Activated CD4-positive, alpha-beta T cell treated with anti-CD3 and anti-CD28 coated beads, Interleukin-2, amount 10 ng/mL, durations not matched to agents 7 days and 5 days (primary cell): ENCODE measurements at places on chromosomes 1 and 21. TPM values are rescaled to one million over a fixed set of nuclear protein-coding genes. Genes with fewer than 3 reads are reported as not detected.

DNA sequence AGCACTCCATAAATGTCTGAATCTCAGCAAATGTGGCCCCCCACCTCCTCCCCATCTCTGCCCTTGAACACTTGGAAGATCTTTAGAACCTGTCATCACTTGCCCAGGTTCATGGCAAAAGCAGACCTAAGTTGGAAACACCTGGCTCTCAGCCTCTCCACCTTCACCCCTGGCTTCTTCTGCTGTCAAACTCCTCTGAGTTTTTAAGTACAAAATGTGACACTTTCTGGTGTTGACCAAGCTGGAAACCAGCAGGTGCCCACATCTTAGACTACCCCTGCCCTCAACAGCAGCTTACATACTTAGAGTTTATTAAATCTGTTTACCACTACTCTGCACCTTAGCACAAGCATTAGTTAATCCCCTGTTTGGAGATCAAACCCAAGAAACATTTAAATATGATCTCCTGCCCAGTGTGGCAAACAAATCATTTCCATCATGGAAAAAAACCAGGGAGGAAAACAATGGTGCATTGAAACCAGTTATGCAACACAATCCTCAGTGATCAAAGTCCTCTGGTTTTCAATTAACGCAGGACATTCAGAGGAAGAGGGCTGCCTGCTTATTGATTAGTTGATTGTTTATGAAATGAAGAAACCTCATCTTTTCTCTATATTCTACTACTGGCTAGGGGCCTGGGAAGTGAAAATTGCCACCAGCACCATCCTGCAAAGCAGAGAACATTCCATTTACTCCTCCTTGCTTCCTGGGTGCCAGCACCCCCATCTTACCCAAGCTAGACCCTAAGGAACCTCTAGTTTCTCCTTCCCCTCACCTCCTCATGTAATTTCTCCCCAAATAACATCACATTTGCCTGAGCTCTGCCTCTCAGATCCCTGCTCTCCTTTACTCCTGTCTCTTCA, 139.4 kb upstream of the RAB4A start:
- peaks cover 16% of the 10 kb centered on the region for H3K36me3 ChIP-seq
- H3K4me3 ChIP-seq = no peak overlapping the region
- H3K4me1 ChIP-seq = peaks cover 55% of the 10 kb centered on the region
- H3K27me3 ChIP-seq = peaks cover 2% of the 10 kb centered on the region
- H3K27ac ChIP-seq = peak overlapping the region; percentile 69

DNA sequence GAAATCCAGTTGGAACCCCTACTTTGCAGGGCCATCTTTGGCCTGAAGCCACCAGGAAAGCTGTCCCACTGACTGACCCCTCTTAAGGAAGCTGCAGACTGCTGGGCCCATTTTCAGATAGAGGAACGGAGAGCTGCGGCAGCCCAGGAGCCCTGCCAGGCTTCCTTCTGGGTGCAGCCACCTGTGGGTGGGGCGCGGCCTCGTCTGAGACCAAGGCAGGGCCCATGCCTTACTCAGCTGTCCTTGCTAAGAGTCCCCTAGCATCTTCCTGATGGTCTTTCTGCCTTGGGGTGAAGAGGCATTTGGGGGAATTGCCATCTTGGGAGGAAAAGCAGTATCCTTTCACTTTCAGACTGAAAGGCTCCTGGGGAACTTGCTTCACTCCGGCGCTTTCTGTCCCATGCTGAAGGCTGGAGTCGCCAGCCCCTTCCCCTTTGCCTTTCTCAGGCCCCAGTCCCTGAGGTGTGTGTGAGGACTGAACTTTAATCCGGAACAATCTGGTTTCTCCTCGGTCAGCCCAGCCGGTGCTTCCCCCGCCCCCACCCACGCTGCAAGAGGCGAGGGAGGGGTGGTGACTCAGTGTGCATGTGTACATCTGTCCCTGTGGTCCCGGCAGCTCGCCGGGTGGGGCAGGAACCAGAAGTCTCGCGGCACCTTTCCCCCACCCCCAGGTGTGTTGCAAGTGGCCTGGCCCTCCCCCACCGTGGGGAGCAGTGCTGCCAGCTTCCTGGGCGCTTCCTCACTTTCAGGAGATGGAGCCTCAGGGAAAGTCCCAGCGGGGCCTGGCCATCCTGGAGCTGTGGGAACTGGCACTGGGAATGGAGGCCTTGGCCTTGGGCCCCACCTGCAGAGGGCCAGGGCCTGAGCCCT, 5.1 kb downstream of the ZC3H12A start:
- H3K36me3 ChIP-seq = peaks cover 78% of the 10 kb centered on the region
- peak overlapping the region; percentile 98 for H3K27ac ChIP-seq
- no peaks in the 10 kb centered on the region for H3K27me3 ChIP-seq
- H3K4me3 ChIP-seq = peak overlapping the region; percentile 94
- peak; percentile 87 for DNase-seq

DNA sequence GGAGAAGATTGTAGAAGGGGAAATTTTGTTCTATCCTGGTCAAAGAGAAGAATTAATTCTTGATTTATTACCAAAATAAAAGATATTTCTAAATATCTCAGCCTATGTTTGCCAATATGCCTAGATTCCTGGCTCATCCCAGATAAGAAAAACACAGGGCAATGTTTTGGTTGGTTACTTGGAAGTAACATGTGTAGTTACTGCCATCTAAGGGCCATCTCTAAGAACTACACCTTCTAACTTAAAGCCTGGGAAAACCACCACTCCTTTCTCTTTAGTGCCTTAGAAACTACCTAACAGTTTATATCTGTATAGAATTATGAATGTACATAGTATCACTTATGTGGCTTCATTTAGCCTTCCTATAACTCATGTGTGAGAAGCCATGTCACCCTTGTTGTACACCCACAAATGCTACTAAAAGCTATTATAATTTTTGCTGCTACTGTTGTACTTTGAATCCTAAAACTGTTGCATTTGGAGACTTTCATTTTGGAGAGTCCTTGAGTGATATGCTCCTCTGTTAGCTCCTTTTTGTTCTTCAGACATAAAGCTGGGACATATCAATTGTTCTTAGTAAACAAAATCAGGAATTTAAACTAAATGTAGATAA, 4.5 kb downstream of the AIM2 start:
- no peaks in the 10 kb centered on the region for H3K27me3 ChIP-seq
- H3K27ac ChIP-seq = no peak overlapping the region
- H3K4me3 ChIP-seq = no peak overlapping the region

S100A9 gene
- not detected for total RNA-seq

GUCA2B gene
- not detected for total RNA-seq
